A673 (cell line): ENCODE measurements at places on chromosomes 6 and 20.

DNA sequence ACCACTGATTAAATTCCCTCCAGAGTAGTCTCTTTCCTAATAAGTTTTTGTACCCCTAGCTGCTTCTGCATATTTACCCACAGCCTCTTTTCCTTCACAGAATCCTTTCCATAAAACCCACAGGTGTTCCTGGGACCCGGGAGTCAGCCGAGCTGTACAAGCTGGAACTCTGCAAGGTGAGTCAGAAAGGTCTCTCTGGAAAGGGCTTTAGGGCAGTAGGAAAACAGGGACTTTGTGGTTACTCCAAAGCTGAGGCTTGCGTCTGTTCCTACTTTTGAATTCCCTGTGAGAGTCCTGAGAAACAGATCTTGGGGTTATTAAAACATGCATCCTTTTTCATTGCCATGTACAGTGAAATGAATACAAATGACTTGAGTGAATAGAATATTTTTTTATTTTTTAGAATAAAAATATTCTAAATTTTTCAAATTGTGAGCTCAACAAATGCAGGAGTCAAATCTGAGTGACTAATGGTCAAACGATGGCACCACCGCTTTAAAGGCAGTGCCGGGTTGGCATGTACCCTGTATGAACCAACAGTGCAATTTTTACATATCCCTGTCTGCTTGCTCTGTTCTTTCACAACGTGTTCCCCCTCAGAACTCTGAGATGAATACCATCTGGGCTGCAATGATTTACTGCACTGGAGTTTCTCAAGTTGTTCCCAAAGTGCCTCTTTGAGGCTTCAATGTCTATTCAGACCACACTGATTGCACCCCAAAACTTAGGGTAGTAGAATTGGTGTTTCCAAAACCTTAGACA, 78.4 kb downstream of the GFRAL start:
- no peak for DNase-seq

DNA sequence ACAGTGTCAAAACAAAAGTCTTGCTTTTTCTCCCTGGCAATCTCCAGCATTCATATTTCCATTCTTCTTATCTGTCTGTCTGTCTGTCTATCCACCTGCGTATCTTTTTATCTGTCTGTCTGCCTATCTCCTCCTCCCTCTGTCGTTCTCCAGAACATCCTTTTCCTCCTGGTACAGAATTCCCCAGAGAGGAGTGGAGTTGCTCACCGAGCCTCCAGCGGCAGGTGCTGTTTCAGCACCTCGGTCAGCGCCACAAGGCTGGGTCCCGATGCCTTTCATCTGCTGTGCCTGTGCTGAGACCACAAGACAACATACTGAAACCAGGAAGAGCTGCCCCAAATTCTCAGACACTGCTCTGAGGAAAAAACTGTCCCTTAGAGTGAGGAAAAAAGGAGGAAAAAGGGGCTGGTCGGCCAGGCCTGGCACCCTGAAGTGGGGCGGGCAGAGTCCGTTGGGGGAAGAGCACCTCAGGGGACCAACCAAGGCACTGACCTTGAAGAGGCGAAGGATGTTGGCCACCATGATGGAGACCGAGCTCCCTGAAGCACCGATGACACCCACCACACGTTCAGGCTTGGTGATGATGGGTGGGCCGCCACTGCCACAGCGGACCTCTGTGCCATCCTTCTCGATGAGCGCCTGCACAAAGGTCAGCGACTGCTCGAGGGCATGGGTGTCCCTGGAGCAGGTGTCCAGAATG, 13.3 kb downstream of the GRM4 start:
- peak; percentile 65 for DNase-seq

GRCh38 chr6:27630727-27631608, 158.1 kb upstream of the ZNF184 start:
- DNase-seq = peak; percentile 87

DNA sequence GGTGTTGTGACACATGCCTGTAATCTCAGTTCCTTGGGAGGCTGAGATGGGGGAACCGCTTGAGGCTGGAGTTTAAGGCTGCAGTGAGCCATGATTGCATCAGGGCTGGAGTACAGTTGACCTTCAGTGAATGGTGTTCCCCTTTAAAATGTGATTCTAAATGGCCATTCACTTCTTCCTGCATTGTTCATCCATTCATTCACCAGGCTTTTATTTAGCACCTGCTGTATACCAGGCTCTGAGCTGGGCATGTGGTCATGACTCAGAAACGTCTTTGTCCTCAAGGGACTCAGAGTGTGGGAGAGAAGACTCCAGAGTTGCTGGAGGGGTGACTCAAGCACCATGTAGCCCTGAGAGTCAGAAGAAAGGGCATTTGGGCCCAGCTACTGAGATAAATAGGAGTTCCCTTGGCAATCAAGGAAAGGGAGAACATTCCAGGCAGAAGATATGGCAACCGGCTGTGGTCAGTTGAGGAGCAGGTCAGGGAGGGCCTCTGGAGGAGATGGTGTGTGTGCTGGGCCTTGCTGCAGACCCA, 101.1 kb downstream of the DLGAP4 start:
- DNase-seq = no peak

DNA sequence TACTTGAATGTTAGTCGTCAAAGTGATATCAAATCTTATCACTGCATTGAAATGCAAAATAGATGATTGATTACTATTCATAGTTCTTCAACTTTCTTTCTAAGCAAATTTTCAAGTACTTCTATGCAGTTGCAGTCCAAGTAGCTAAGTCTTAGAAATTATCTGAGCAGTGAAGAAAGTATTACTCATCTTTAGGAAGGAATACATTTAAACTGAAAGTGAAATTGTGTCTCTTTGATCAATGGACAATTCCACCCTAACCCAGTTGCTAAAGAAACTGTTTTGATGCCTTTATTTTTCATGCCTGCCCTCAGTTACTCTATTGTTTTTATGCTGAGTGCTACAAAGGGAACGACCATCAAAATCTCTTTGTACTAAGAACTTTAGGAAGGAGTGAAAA, 337.4 kb downstream of the GRIK2 start:
- DNase-seq = no peak

DNA sequence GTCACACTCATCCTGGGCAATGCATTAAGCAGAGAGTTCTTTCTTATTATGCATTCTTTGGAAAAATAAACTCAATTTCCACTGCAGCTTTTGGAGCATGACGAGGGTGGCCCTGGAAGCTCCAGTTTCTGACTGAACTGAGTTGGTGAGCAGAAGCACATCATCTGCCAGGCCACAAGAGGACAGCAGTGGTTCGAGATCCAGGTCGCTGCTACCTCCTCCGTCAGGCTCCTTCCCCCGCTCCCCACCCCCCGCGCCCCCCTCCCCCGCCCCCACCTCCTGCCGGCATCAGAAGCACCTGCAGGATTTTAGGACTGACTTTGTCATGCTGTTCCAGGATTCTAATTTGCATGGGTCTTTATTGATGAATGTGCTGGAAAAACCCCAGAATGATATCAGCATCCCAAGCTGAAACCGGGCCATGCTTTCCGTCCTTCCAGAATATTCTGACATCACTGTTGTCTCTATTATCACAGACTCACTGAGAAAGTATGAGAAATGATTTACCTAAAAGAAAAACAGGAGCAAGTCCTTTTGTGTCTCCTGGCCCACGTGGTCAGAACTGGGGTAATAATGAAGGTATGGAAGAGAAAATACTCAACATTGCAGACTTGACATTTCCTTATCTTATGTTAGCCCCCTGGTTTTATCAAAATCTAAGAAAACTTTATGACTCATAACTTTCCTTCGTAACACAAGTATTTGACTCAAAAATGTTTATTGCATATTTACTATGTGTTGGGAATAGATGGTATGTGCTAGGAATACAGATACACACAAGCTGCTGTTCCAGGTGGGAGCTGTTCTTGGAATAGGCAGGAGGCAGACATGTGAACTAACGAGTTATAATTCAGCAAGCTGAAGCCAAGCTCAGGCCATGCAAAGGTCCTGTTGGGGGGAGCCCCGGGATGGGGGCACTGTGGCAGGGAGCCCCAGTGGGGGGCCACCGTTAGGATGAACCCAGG, 220.2 kb upstream of the EXOC2 start:
- no peak for DNase-seq

DNA sequence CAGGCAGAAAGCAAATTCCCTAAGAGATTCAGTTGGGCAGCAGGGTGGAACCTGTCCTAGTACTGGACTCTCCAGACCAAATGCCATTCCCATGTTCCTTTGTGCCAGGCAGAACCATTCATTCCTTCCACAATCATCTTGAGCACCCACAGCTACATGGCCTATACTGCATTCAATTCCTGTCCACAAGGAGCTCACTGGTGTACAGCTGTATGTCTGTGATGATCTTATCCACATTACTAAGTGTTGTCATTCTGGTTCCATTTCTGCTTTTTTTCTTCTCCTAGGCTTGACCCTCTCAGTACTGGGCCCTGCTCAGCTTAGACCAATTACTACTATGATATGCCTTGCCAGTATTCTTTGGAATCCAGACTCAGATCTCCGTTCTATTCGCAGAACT, 27.5 kb downstream of the MAN1A1 start:
- DNase-seq = no peak
